ENCODE measurements at places on chromosomes 1 and 21.

GRCh38 chr1:185526344-185527307 is 207.6 kb upstream of the HMCN1 start:
- no peak for DNase-seq

GRCh38 chr21:45149021-45149420 is 74.6 kb downstream of the ADARB1 start:
- DNase-seq, result no peak

- no peak for DNase-seq
These were observed 35.4 kb downstream of the CHRM3 start for GRCh38 chr1:239421811-239422210.

GRCh38 chr1:93420400-93420799 is 27.5 kb upstream of the FNBP1L start:
- no peak for DNase-seq

DNA sequence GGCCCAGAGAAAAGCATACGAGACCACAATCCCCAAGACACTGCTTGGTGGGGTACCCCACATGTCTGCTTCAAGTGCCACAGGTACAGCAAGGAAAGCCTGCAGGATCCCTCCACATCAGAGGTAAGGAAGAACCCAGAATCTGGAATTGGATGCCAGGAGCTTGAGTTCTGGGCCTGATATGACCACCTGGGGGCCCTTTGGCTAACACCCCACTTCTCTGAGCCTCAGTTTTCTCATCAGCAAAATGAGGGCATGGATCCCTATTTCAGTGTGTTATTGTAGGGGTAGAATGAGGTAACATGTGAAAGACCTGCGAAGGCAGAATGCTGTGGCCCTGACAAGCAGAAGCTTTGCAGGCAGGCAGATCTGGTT is 24.5 kb downstream of the NAV1 start:
- DNase-seq, result no peak

GRCh38 chr21:42401820-42402251 is 1.9 kb upstream of the UBASH3A start:
- DNase-seq, result no peak

DNA sequence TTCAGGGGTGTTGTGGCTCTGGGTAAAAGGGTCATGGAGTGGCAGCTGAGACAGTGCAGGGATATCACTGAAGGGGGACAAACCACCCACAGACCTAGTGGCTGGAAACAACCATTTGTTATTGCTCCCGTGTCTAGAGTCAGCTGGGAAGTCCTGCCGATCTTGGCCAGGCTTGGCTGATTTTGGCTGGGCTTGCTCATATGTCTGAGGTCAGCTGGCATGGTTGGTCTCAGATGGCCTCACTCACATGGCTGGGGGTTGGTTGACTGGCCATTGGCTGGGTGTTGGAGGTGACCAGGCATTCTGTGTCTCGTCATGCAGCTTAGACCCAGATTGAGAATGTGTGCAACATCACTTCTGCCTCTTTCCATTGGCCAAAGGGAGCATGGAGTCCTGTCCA is 203.8 kb upstream of the POU3F1 start:
- DNase-seq, result no peak

- no peak for DNase-seq
These were observed 51.3 kb downstream of the MAP10 start for GRCh38 chr1:232856541-232856940.

DNA sequence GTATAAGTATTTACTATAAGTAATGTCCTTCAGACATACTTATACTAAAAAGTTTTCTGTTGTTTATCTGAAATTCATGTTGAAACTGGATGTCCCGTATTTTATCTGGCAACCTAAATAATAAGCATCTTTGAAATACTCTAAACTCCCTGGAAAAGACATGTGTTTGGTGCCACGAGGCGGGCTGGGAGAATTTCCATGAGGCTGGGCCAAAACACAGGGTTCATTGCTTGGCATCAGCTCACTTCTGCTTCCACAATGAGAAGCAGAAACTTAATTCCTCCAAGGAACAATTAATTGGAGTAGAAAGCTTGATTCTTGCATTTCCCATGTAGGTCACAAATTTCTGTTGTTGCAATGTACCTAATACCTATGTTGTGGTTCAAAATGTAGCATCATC is 110.2 kb downstream of the PSMG1 start:
- no peak for DNase-seq

- DNase-seq, result no peak
These were observed 35.1 kb downstream of the TMEM51 start for GRCh38 chr1:15188678-15189077.

GRCh38 chr1:121546830-121547591 is 362.2 kb downstream of the SRGAP2C start:
- no peak for DNase-seq

- no peak for DNase-seq
These were observed 6.4 kb upstream of the WNT3A start for GRCh38 chr1:228000416-228000815.

DNA sequence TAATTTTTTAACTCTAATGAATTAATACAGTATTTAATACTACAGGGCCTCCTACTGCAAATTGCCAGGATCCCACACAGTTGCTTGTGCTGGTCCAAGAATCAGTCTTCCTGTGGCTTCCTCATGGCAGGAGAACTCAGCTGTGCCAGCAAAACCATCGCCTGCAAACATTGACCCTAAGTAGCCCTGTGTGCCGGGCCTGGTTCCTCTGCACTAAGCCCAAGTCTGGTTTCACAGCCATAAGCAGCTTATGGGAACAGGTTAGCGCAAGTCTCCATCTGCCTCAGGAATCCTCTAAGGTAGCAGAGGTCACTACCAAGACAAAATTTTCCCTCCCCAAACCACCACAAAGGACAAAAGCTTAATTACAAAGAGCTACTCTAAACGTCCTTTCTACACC is 216.6 kb downstream of the PLA2G4A start:
- DNase-seq, result no peak

DNA sequence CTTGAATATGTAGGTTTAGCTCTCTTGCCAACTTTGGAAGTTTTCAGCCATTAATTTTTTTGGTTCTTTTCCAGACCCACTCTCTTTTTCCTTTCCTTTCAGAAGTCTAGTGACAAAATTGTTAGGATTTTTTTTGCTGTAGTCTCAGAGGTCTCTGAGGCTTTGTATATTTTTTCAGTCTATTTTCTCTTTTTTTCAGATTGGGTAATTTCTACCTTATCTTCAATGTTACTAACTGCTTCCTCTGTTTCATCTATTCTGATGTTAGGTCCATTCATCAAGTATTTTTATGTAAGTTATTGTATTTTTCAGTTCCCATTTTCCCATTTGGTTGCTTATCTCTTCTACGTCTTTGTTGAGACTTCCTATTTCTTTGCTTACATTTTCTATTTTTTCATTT is 15.7 kb downstream of the RGS2 start:
- no peak for DNase-seq

- no peak for DNase-seq
These were observed 111.9 kb upstream of the SLC44A3 start for GRCh38 chr1:94708299-94708685.

GRCh38 chr1:151060007-151060656 is at the start of gene MLLT11:
TSS of gene MLLT11 (plus strand) at chr1:151060397. CDS start at chr1:151067225, 6,828 bp downstream.
- peak; percentile 43 for DNase-seq

- DNase-seq, result no peak
These were observed 7.7 kb downstream of the UBR4 start for GRCh38 chr1:19202396-19202795.

- no peak for DNase-seq
These were observed 90.4 kb downstream of the NPHP4 start for GRCh38 chr1:5901841-5902240.

DNA sequence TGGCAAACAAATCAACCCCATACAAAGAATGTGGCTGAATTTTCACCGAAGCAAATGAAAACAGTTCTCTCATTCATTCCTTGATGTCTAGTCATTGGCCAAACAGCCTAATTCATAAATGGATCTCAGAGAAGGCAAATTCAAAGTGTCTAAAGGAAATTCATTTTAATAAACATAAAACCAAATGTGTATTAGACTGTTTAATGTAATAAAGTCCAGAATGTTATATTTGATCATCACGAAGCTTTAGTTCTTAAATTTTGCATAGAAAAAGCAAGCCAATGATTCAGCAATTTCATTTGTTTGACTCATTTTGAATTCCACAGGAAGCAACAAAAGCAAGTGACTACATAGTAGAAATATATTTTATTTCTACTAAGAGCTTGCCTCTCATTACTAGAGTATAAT is 379.2 kb upstream of the ADAMTS5 start:
- no peak for DNase-seq

- DNase-seq, result no peak
These were observed 6.7 kb downstream of the ELF3 start for GRCh38 chr1:202016811-202017748.

DNA sequence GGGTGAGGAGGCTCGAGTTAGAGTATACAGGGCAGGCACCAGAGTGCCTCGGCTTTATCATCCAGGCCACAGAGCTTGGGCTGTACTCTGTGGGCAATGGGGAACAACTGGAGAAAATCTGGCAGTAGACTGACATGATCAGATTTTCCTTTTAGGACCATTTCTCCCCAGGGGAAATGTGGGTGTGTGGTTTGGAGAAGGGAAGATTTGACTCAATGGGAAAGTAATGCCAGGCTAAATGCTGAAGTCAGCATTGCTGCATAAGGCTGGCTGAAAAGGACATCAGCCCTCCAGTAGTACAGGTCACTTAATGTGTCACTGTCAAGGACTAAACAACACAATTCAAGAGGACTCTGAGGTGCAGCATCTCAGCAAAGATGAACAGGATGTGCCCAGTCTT is 5.0 kb downstream of the FYB2 start:
- no peak for DNase-seq

DNA sequence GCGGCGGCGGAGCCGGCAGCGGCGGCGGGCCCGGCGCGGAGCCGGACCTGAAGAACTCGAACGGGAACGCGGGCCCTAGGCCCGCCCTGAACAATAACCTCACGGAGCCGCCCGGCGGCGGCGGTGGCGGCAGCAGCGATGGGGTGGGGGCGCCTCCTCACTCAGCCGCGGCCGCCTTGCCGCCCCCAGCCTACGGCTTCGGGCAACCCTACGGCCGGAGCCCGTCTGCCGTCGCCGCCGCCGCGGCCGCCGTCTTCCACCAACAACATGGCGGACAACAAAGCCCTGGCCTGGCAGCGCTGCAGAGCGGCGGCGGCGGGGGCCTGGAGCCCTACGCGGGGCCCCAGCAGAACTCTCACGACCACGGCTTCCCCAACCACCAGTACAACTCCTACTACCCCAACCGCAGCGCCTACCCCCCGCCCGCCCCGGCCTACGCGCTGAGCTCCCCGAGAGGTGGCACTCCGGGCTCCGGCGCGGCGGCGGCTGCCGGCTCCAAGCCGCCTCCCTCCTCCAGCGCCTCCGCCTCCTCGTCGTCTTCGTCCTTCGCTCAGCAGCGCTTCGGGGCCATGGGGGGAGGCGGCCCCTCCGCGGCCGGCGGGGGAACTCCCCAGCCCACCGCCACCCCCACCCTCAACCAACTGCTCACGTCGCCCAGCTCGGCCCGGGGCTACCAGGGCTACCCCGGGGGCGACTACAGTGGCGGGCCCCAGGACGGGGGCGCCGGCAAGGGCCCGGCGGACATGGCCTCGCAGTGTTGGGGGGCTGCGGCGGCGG is 1.0 kb downstream of the ARID1A start:
- DNase-seq, result peak; percentile 84

GRCh38 chr1:27868932-27869718 is 3.2 kb upstream of the THEMIS2 start:
- DNase-seq, result peak; percentile 45

GRCh38 chr1:35475856-35476674 is 81.1 kb downstream of the KIAA0319L start:
- no peak for DNase-seq

GRCh38 chr1:96522927-96523326 is 198.7 kb upstream of the PTBP2 start:
- DNase-seq, result no peak

- no peak for DNase-seq
These were observed 8.1 kb downstream of the TACSTD2 start for GRCh38 chr1:58568911-58569310.

GRCh38 chr21:38807986-38808385 is 2.3 kb downstream of the ETS2 start:
- DNase-seq, result no peak

DNA sequence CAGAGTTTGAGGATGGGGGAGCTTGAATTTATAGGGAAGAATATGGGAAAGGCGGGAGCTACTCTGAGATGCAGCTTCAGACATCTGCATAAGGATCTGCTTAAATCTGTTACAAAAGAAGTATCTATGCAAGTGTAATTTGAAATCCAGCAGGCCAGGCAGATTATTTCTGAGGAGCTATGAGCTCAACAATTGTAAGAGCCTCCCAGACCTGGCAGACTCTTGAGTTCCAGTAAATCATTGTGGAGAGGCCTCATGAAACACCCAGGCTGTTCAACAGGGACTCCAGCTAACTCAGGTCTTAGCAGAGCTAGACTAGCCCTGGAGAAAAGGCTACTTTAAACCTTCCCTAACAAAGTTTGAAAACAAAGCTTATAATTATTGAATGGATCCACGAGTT is 647.5 kb upstream of the CHRM3 start:
- DNase-seq, result no peak

DNA sequence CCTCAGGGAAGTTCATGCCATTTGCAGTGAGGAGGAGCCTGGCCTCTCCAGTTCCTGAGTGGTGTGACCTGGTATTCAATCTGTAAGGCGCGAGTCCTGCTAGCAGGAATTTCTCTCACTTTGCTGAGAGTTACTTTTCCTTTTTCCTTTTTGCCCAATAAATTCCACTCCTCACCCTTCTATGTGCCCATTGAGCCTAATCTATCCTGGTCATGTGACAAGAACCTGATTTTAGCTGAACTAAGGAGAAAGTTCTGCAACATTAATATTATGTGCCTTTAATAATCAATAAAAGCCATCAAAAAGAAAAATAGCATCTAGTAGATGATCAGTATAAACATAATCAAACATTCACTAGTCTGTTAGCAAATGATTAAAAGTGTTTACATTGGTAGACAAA is 136.1 kb upstream of the POGK start:
- DNase-seq, result no peak

DNA sequence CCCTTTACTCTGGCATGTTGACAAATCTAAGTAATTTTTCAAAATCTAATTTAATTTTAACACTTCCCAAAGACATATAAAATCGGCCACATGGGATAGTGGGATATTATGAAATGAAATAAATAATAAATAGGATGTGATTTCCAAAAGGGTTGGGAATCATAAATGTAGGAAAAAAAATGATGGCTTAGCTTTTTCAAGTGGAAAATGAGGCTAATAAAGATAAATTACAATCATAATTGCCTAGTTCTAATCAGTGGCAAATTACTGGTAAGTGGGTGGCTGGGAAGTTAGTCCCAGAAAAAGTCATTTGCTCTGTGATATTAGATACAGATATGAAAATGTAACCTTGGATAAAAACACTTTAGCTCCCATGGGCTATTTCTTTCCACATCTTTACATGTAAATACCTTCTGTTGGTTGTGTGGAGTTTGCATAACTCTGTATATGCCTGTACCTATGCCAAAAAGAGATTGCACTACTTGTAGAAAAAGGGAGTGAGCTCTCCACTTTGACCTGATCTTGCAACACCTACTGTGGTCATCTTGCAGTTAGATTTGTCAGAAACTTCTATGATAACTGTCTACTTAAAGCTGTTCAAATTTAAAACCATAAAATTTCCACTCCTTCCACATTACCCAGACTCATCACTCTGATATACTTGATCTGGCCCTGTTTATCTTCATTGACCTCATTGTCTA is 284.6 kb upstream of the KAZN start:
- DNase-seq, result no peak

GRCh38 chr1:25922056-25922970 is 16.1 kb upstream of the STMN1 start:
- DNase-seq, result peak; percentile 36

- no peak for DNase-seq
These were observed 124.4 kb downstream of the BEND5 start for GRCh38 chr1:48652334-48652733.

Measured in activated CD8-positive, alpha-beta memory T cell treated with anti-CD3 and anti-CD28 coated beads, Interleukin-2, amount 50 U/mL, for 4 hours (primary cell).